ENCODE measurements at places on chromosomes 5 and 9.
A peak's percentile ranks its signal among the peaks of the same experiment; 100 is the strongest.

GRCh38 chr5:178690208-178690607, 40.3 kb downstream of the ZNF354A start:
- DNase-seq, result peak; percentile 75

DNA sequence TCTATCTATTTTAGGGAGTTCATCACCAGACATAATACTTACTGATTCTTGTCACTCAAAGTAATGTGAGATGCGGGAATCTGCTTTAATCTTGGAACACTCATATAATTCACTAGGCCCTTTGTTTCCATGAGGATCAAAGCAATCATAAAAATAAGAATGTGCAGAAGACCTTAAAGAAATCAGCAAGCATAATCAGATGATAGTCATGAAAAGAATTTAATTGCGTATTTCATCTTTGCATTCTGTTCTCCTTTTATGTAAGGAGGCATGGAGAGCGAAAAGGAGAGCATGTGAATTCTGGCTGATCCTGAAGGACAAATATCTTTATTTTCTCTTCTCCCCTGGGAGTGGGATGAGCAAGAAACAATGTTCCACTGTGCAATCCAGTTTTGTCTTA, 128.0 kb downstream of the RAB3C start:
- no peak for DNase-seq

DNA sequence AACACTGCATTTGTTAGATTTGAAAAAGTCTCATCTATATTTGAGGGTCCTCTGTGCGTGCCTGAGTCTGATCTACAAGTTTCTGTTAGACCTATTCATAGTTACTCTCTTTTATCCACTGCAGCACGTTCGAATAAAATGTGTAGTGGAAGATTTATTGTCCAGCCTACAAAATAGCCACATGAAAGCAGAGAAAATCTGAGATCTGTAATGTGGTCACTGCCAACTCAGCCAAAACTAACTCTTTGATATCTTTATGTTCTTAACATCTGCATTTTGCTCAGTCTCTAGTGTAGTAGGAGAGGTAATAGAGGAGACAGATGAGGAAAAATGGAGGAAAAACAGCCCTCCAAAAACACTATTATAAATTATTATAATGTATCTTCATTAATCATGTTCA, 354.0 kb downstream of the NPR3 start:
- no peak for DNase-seq

GRCh38 chr9:110942522-110942921, 95.7 kb downstream of the LPAR1 start:
- no peak for DNase-seq

DNA sequence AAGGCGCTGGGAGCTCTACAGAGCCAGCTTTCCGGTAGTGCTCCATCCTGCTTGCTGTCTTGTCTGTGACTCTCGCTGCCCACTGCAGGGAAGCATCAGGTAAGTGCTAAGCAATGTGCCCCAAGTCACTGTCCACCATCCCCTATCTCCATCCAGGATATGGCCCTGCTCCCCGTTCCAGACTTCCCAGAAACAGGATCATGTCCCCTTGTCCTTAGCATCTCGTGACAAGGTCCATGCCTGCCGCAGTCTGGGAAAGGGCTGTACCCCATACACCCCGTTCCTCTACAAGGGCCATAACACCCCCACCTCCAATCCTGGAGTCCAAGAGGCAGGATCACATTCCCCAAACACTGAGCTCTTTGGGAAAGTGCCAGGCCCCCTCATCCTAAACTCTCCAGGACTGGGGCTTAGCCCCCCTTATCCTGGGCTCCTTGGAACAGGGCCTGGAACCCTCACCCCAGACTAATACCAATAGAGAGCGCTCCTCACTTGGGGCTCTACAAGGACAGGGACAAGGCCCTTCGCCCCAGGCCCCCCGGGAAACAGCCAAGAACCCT, 566 bp downstream of the RPP25L start:
- no peak for DNase-seq

DNA sequence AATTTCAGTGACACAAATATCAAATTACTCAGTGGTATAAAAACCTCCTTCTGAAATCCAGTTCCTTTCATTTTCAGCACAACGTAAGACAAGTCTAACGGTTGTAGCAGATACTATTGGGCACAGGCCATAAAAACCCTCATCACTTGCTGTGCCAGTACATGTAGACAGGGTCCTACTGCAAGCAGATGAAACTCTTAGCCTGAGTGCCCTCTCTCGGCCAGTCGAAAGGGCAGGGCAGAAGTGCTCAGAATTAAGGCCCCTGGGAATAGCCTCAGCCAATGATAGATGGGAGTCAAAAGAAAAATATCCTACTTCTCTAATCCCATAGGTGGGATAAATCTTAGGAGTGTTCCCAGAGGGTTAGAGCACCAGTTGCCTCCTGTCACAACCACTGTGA, 168.5 kb upstream of the FER start:
- no peak for DNase-seq

DNA sequence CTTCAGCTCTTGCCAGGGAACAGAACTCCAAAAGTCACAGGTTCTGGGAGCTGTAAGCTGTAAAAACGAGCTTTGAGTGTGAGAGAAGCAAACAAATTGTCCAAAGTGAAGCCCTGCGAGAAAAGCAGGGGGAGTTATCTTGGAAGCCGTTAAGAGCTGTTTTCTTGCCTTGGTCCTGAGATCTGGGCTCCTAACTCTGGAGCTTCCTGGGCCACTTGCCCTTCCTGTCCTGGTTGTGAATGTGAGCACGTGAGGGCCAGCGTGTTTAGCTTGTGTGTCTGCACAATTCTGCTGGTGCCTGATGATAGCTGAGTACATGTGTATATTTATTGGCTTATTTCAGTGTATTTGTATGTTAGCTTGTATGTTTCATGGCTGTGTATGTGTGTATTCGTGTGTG, 40.5 kb downstream of the DAB2IP start:
- no peak for DNase-seq

GRCh38 chr9:18362901-18363685, 110.9 kb upstream of the ADAMTSL1 start:
- no peak for DNase-seq

- no peak for DNase-seq
Measured at GRCh38 chr5:126300293-126300692, 122.9 kb upstream of the GRAMD2B start.

- DNase-seq, result no peak
Measured at GRCh38 chr5:124516567-124516966, 229.9 kb downstream of the ZNF608 start.

- no peak for DNase-seq
Measured at GRCh38 chr9:76644171-76644570, 120.1 kb upstream of the PCA3 start.

GRCh38 chr5:153964880-153965645, 73.6 kb downstream of the FAM114A2 start:
- peak; percentile 62 for DNase-seq

GRCh38 chr5:164741376-164741775, 1236.0 kb downstream of the MAT2B start:
- no peak for DNase-seq

DNA sequence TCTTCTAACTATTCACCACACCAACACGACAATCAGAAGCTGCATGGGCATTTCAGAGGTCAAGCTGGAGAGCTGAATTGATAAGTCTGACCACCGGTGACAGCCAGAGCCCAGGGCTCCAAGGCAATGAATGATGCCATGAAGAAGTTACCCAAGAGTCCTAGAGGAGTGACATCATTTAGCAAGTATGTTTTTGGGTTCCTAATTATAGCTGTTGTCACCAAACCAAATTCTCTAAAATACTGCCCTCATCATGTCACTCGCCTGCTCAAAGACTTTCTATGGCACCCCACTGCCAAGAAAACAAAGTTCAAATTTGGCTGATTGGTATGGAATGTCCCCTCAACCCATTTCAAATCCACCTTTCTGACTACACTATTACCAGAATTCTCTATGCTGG, 235.1 kb downstream of the SPOCK1 start:
- no peak for DNase-seq

GRCh38 chr9:94796687-94797086, 70.2 kb downstream of the AOPEP start:
- no peak for DNase-seq

DNA sequence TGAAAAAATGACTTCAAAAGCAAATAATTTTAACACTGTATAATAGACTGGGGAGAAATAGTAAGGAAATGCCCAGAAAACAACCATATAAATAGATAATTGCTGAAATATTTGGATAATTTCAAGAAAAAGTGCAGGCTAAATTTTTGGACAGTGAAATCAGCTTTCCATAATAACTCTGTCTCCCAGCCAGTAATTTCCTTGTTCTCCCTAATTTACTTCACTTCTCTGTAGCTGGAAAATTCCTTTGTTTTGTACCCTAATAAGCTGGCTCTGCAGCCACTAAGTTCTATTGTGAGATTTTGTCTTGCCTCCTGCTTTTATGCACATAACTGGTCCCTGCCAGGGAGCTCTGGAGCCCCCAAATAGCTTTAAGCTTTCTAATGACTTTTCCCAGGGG, 27.7 kb downstream of the PRDM6 start:
- no peak for DNase-seq

DNA sequence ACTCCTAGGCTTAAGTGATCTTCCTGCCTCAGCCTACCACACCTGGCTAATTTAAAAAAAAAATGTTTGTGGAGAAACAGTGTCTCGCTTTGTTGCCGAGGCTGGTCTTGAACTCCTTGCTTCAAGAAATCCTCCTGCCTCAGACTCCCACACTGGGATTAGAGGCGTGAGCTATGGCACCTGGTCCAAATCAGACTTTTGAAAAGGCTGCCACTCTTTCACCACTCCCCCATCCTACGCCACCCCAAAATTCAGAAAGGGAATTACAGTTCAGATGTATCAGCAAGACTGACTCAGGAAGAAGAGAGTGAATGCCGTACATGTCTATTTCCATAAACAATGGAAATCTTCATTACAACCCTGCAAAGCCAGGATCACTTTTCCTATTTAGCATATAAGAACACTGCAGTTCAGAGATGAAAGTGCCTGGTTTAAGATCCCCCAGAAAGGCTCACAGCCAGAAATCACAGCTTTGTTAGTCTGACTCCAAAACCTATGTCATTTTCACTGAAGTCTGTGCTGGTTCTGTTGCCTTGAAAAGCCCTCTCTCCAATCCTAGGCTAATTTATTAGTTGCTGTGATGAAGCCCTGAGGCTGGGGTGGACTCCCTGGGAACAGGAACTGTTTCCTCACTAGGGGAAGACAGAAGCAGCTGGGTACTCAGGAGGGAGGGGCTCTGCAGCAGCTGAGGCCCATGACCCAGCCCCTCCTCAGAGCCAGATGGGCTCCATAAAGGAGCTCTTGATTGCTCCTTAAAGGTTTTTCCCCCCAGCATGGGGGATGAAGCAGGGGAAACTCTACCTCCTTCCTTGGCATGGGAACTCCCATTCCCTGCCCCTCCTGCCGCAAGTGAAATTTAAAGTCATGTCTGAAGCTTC, 3.1 kb downstream of the FBLL1 start:
- no peak for DNase-seq

GRCh38 chr5:6492934-6493333, 44.3 kb downstream of the UBE2QL1 start:
- peak; percentile 37 for DNase-seq

GRCh38 chr5:32827981-32828380, 116.9 kb downstream of the NPR3 start:
- no peak for DNase-seq

DNA sequence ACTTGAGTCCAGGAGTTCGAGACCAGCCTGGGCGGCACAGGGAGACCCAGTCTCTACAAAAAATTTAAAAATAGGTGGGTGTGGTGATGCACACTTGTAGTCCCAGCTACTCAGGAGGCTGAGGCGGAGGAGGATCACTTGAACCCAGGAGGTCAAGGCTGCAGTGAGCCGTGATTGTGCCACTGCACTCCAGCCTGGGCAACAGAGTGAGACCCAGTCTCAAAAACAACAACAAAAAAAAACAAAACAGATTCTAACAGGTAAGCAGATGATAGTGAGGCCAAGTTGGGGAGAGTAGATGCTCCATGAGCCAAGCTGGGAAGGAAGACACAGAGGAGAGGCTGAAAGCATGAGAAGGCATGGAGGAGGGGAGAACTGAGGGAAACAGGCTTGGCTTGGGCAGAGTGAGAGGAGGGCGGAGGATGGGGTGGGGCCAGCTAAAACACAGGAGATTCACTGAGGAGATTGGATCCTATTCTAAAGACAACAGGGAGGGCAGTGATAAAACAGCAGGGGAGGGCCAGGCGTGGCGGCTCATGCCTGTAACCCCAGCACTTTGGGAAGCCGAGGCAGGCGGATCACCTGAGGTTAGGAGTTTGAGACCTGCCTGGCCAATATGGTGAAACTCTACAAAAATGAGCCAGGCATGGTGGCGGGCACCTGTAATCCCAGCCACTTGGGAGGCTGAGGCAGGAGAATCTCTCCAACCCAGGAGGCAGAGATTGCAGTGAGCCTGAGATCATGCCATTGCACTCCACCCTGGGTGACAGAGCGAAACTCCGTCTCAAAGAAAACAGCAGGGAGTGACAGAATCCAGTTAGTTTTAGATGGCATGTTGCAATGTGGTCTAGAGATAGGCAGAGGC, 8.4 kb downstream of the RPS14 start:
- DNase-seq, result no peak

GRCh38 chr5:76604838-76605237, 18.4 kb downstream of the F2RL2 start:
- peak; percentile 21 for DNase-seq
